ENCODE measurements at places on chromosomes 16 and 17.

- DNase-seq: no peak
Observed at GRCh38 chr16:68893710-68894705, 50.7 kb downstream of the TANGO6 start.

DNA sequence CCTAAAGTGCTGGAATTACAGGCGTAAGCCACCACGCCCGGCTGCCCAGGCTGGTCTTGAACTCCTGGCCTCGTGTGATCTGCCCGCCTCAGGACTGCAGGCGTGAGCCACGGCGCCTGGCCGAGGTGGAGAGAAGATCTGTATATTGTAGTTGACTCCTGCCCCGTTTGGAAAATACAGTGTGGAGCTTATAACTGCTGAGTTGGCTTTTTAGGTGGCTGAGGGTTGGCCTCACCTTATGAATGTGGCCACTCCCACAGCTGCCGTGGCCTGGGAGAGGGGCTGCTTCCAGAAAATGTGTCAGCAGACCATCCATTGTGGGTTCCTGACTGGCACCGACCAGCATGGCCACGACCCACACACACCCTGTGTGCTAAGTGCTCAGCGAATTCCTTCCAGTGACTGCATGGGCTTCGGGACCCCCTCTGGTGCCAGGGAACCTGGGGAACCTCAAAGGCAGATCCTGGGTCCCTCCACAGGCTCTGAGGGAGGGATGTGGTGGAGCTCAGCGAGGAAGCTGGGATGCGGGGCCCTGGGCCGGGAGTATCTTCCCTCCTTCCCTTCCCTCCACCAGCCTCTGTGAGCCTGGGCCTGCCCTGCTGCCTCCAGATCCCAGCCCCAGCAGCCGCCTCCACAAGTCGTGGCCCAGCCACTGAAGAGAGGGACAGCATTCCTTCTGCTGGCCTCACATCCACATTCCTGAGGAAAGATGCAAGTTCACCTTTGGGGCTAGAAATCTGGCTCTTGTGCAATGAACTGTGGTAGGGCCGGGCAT lies 10.9 kb upstream of the RAB11FIP3 start:
- peak; percentile 22 for DNase-seq

DNA sequence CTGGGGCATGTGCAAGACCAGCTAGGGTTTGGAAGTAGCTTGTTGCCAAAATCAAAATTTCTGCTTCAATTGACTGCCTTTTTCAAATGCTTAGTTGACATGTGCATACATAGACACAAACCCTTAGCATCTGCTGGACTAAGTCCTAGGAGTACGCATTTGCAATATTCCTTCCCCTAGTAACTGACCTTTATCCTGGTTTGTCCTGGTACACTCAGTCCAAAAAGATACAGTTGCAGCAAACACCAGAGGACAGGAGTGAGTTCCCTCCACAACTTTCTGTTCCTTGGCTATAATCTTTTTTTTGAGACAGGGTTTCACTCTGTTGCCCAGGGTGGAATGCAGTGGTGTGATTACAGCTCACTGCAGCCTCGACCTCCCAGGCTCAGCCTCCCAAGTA lies 290.2 kb upstream of the ERCC4 start:
- no peak for DNase-seq

DNA sequence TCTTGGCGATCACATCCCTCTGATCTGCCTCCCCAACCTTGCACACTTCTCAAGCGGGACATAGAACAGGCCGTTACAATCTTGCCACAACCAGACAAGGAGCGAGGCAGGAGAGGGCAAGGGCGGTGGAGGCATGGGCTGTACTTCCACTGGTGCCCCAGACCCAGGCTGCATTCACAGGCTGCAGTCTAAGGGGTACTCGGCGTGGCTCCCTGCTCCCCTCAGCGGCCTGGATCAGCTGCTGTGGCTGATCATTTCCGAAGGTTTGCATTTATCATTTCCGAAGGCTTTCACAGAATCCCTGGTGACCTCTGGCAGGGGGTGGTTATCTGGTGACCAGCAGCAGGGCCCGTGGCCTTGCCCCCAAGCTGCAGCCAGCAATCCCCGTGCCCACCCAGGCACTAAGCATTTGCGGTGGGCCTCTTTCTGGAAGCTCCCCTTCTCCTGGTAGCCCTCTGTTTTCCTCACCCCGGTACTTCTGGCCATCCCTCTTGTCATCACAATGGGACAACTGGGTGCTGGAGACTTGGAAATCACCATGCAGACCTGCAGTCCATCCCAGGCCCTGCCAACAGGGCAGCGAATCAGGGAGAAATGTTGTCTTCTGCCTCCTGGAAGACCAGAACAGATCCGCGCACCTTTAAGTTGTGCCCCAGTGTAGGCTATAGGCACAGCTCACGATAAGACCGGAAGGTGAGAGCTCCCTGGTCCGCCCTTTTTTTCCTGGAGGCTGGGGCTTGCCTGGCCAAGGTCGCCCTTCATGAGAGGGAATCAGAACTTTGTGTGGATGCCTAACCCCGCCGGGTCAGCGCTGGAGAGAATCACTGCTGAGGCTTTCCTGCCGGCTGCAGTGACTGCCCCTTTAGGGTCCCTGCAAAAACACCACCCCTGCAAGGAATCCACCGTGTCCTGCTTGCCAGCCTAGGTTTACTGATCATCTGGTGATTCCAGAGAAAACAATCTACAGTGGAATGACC lies 1739.1 kb downstream of the TP53TG3F start:
- no peak for DNase-seq

GRCh38 chr17:74898376-74898946 lies 5.0 kb upstream of the FADS6 start:
- no peak for DNase-seq

Measured in NCI-H226 (cell line).